ENCODE measurements at places on chromosomes 5 and 9.

- no peak for DNase-seq
These were observed 909 bp downstream of the NDFIP1 start for GRCh38 chr5:142109331-142110045.

- DNase-seq, result no peak
These were observed 62.1 kb upstream of the CTXN3 start for GRCh38 chr5:127586811-127587210.

- no peak for DNase-seq
These were observed 36.2 kb upstream of the OR2S2 start for GRCh38 chr9:35993976-35994720.

- DNase-seq, result no peak
These were observed 204.0 kb downstream of the DNAH5 start for GRCh38 chr5:13740471-13740870.

GRCh38 chr5:1414311-1415058 lies 30.8 kb downstream of the SLC6A3 start:
- DNase-seq, result no peak

GRCh38 chr5:154199671-154200220 lies 9.2 kb downstream of the GALNT10 start:
- DNase-seq, result no peak

DNA sequence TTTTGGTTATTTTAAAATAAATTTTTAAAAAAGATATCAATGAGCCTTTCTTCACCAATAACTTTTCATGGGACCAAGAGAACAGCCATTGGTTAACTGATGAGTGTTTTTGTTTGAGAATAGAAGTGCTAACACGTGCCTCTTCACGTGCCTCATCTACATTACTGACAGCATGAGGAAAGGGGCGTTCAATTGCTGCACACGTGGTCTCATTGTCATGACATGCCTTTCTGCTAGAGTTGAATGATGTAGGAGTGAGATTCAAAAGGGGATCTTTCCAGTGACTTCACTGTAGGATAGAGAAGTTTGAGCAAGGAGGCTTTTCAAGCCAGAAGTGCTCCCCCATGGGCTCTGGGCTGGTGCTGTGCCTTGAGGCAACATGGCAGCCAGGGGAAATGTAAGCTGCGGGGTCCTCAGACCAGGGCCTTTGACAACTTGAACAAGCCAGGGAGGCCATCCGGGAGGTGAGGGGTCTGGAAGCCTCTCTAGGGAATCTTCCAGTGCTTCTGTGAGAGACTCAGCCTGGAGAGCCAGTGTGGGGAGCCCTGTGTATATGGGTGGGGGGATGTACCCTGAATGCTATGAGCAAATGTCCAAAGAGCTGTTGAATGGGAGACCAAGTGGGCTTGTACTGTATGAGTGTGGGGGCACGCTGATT lies 51.2 kb upstream of the FSTL4 start:
- no peak for DNase-seq

DNA sequence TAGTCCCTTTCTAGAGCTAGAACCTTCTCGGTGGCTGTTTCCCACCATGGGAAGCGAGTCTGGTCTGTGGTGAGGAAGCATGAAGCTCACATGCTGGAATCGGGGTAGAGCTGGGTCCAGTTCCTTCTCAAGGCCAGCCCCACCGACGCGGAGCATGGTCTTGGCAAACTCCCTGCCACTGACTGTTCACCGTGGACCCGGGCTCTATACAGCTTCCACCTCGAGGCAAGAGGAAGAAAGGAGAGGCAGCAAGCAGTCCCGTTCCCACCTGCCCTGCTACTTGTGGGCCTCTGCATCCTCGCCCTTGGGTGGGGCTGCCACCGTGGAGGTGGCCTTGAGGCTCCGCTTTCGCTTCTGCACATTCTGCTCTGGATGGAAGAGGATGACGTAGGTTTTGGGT lies 13.7 kb downstream of the GRM6 start:
- DNase-seq, result no peak

DNA sequence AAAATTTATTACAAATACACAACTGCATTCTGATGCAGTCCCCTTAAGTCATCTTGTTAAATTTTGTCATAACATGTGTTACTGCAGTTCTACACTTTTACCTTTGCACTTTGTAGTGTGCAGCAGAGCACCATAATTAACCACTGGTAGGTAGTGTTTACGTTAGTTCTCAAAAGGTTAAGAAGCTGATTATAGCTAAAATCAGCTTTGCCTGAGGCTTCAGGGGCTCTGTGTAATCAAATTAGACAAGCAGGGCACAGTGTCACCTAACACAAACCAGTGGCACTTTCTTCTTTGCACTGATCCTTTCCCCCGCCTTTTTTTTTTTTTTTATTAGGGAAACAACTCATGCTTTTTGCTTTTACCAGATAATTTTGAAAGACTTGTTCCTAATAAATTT lies 26.1 kb downstream of the POU5F2 start:
- no peak for DNase-seq

- no peak for DNase-seq
These were observed 144.9 kb downstream of the FAM114A2 start for GRCh38 chr5:153893817-153894216.
